Vagina (tissue), 2 donors: ENCODE measurements at places on chromosomes 3 and 15. TPM values are rescaled to one million over a fixed set of nuclear protein-coding genes. Genes with fewer than 3 reads are reported as not detected.

Gene GP9
- not detected for total RNA-seq

Gene HGD
- not detected for total RNA-seq

Gene GOLGA6D
- not detected for total RNA-seq

Gene FANCD2OS
- not detected for total RNA-seq

Gene EHHADH
- 8.1 TPM for total RNA-seq

DNA sequence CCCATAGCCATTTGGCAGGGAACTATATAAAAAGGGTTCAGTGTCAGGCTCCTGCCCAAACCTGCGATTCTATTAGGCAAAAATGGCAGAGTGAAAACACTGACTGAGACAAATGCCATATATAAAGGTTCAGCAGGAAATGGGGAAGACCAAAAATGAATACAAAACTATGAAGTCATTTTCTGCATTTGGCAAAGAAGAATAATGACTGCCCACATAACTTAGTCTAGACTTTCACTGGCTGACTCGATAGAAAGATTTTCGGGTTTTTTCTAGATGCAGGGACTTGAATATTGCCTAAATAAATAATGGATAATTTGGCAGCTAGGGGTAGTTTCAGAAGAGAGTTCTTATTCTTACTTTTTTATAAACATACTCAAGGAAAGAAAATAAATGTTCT, 178.0 kb downstream of the TPRG1 start:
- DNase-seq = no peak

DNA sequence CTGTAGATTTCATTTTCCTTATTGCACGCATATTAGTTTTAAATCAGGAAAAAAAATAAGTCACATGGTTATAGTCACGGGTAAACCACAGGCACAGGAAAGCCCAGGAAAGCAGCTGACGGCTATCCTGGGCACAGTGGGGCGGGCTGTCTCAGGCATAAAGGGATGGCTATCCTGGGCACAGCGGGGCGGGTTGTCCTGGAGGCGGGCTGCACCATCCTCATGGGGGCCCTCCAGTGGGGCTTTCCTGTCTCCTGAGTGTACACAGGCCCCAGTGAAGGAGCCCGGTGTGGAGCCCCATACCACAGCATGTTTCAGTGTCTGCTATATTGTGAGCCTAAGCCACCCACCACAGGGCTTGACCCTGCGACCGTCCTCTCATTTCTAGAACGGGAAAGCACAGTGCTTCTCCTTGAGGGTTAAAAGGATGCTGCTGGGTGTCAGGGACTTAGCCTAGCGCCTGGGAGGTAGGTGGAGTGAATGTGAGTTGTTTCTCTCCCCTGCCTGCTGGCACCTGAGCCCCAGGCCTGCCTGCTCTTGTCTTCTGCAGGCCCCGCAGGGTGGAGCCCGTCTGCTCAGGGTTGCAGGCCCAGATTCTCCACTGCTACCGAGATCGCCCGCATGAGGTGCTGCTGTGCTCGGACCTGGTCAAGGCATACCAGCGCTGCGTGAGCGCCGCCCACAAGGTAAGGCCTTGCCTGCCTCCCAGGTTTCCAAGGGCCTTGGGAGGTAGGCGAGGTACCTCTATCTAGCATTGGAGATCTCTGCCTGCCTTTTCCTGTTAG, 25.9 kb upstream of the PLXNA1 start:
- DNase-seq = no peak

DNA sequence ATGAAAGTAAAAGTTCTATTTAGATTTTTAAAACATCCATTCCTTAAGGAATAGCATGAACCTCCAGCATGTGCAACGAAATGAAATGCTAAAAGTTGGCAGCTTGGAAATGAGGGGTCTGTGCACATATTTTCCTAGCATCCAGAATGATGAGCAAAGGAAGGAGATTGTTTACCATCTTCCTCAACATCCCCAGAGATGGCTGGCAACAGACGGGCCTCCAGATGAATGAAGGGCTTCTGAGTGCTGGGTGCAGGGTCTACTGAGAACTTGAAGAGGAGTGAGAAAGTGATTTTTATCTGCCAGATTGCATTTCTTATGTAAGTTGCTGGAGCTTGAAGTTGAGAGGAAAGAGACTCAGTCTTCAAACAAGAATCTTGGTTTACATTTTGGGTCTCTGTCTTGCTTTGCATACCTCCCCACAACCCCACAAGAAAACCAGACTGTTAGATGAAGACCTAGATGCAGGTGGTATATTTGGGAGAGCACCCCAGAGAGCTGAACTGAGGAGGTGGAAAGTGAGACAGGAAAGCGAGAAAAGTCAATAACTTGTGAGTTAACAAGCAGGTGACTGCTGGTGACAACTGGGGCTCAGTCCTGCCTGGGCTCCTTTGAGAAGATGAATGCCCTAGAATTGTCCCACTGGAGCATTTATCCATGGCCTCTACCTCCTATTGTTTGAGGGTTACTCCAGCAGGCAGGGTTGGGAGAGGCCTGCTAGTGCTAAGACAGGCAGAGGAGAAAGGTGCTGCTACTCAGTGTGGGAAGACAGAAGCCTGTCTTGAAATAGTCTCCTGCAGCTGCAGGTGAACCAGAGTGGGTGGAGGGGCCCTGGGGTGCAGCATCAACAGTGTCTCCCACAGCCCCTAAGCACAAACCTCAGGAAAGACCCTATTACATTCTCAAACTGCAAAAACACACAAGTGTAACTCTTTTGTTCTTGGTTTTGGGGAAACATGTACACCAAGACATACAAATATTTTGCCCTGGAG, 10.5 kb upstream of the CCK start:
- DNase-seq = no peak

DNA sequence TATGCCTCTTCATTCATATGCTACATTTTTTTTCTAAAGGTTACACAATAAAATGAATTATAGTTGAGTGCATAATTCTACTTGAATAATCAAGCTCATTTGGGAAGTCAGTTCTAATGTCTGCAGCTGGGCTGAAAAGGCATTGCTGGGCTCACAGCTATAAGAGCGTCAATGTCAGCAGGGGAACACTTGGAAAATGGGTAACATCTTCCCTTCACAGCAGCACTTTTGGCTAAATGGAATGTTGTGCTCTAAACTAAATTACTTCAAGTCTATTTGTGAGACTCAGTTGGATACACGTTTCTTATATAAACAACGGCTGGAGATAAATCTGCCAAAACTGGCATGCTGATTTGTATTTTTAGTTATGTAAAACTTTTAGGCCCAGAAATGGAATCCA, 357.8 kb downstream of the TBL1XR1 start:
- no peak for DNase-seq

DNA sequence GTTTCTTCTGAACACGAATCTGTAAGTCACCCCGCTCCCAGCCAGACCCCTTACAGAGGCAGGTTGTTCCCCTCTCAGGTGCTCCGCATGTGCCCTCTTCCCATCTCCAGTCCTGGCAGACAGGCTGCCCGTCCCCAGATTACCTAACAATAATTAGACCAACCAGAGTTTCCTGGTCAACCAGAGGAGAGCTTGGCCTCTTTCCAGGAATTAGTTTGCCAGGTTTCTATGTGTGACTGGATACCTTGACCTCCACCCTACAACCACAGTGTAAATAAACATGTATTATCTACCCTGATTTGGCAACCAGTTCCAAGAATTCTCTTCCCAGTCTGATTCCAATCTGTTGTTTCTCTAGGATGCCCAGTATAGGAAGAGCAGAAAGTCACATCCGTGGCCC, 178.0 kb upstream of the UMPS start:
- DNase-seq = no peak

GRCh38 chr3:171190668-171191067, 164.1 kb upstream of the SLC2A2 start:
- DNase-seq = no peak

- DNase-seq = no peak
These were observed 12.7 kb upstream of the SACM1L start for GRCh38 chr3:45676325-45677032.

GRCh38 chr15:35925275-35926006, 379.5 kb upstream of the DPH6 start:
- no peak for DNase-seq

GRCh38 chr3:57815036-57815435, 58.9 kb downstream of the SLMAP start:
- DNase-seq = no peak

- DNase-seq = no peak
These were observed 288.6 kb downstream of the CLSTN2 start for GRCh38 chr3:140223631-140224030.

- DNase-seq = no peak
These were observed 1.7 kb downstream of the BFSP2 start for GRCh38 chr3:133401374-133402135.

- no peak for DNase-seq
These were observed 24.0 kb downstream of the BMF start for GRCh38 chr15:40084650-40085049.

DNA sequence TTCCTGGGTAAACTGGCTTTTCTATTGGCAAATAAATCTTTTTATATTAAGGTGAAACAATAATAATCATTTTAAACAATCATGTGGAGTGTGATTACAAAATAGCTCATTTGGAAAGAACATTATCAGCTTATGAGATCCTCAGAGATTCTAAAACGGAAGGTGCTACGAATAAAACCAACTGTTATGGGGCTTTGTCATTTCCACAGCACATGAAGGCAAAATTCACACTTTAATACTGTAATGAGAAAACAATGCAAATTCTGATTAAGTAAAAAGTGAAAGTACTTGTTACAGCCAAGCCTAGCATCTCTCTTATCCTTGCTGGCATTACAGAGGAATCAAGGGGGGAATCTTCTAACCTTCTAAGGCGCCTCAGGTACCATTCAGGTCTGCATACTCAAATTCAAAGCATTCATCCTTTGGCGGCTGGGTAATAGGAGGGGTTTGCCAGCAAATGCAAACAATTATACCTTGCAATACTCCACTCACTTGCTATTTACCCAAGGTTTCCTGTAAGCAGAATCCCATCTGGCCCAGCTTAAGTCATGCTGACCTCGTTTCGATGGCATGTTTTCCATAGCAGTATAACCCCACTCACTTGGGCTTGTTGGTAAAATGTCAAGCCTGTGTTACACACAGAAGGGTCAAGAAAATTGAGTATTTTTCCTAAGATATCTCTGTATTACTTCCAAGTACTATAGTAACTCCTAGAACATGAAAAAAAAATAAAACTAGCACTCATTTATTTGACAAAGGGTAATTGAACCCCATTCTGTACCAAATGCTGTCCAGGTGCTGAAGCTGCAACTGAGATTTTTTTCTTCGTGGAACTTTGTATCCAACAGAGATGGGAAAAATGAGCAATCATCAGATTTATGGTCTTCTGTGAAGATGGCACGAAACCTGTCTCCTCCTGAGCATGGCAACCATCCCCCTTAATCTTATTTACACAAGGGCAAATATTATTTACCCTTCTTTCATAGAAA, 183.7 kb upstream of the LMCD1 start:
- DNase-seq = no peak

DNA sequence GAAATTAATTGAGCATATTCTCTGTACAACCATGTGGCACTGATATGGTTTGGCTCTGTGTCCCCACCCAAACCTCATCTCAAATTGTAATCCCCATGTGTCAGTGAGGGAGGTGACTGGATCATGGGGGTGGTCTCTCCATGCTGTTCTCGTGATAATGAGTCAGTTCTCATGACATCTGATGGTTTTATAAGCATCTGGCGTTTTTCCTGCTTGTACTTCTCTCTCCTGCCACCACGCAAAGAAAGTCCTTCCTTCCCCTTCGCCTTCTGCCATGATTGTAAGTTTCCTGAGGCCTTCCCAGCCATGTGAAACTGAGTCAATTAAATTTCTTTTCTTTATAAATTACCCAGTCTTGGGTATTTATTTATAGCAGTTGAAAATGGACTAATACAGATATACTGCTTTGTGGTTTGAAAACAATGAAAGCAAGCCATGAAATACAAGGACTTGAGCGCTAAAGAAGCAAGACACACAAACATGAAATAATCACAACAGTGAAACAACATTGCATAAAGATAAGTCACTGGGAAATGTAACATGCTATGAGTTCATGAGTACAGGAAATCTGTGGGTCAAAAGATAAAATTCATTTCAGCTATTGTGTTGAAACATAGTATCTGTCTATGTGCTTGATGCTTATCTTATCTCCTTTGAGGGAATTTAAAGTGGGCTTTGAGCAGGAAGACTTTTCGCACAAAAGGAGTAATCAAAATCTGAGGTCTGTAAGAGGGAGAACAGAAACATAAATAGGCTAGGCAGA, 288.7 kb downstream of the GBE1 start:
- no peak for DNase-seq

GRCh38 chr3:156356537-156357363, 198.2 kb downstream of the SSR3 start:
- no peak for DNase-seq

DNA sequence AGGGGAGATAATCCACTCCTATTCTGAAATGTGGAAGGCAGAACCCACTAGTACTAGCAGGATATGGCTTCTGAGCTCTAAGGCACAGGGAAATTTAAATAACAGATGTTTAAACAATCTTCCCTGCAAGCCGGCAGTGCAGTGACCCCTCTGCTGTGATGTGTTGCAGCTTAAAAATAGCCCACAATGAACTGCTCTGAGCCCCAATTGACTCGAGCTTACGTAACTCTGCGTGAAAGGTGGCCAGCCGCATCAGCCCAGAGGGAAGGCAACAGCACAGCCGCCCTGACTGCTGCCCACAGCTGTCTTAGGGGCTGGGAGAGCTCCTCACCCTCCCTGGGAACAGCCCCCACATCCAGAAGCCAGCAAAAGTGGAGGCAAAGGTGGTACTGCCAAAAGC, 12.5 kb upstream of the CAMKV start:
- DNase-seq = no peak

GRCh38 chr3:18217507-18218174, 207.5 kb downstream of the SATB1 start:
- DNase-seq = no peak

DNA sequence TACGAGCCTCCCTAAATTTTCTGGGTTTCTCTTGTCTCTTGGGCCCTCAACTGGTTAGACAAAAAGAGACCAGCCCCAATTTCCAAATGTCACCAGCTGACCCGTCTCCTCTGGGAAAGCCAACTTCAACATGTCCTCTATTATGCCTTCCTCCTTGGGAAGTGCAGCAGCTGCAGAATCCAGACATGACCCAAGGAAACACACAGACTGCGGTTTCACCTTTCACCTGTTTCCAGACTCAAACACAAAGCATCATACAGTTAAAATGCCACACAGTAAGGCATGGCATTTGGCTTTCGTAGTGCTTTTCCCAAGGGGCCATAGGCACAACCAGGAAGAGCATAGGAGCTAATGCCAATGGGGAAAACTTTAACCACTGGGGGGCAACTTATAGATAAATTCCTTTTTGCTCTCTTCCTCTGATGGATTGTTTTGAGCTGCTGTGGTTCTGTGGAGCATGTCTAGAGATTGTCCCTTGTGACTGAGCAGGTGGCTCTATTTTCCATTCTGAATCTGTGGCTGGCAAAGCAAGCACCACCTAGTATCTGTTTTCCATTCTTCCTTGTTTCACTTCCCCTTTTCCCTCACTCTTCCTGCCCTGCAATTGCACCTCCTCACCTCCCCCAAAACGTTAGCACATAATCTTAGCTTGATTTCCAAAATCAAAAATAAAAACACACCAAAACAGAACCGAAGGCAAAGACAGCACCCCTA, 49.3 kb downstream of the HHLA2 start:
- no peak for DNase-seq

- DNase-seq = no peak
These were observed 7.8 kb downstream of the ANAPC13 start for GRCh38 chr3:134477938-134478337.
